ENCODE measurements at places on chromosomes 12 and 14.

GRCh38 chr12:111298582-111299436, 70.1 kb downstream of the PHETA1 start:
- DNase-seq: no peak

GRCh38 chr14:103185051-103186029, 62.1 kb downstream of the TNFAIP2 start:
- DNase-seq: peak; percentile 9

DNA sequence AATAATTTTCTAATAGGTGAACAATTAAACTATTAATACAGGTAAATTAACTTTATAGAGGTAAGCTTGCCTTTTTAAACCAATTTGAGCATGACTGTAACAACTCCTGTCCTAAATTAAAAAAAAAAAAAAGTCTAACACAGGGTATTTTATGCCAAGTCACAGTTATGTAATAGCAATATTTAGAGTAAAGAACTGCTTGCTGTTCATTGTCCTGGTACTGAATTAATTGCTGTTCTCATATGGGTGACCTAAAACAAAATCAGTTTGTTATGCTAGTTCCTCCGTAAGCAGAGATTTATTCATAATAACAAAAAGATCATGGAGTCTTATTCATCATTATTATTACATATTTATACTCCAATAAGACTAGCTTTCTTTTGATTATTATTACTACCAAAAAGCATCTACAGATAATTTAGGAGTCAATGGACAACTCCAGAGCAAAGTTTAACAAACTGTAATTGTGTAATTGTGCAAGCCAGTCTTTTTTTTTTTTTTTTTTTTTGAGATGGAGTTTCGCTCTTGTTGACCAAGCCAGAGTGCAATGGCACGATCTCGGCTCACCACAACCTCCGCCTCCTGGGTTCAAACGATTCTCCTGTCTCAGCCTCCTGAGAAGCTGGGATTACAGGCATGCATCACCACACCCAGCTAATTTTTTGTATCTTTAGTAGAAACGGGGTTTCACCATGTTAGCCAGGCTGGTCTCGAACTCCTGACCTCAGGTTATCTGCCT, 98.3 kb downstream of the ITPR2 start:
- no peak for DNase-seq

- peak; percentile 22 for DNase-seq
Measured at GRCh38 chr14:37150414-37150813, 22.0 kb downstream of the SLC25A21 start.

DNA sequence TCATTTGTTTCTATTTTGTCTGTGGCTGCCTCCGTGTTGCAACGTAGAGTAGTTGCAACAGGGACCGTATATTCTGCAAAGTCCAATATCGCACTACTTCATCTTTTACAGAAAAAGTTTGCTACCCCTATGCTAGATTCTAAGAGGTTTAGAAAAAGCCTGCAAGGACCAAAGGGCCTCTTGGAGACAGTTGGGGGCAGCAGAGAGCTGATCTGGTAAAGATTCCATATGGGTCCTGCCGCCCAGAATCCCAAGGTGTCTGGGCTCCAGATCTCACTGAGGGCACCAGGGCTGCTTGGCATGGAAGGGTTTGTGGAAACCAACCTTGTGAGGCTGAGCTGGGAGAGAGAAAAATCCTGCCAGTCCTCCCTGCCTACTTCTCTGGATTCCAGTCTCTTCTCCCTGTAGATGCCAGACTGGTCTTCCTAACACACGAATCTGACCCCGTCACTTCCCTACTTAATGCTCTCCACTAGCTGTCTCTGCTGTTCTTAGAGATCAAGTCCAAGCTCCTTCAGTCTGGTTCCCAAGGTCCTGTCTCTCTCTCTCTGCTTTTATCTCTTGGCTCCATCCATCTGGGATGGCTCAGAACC, 74.6 kb downstream of the GLRX5 start:
- peak; percentile 50 for DNase-seq

DNA sequence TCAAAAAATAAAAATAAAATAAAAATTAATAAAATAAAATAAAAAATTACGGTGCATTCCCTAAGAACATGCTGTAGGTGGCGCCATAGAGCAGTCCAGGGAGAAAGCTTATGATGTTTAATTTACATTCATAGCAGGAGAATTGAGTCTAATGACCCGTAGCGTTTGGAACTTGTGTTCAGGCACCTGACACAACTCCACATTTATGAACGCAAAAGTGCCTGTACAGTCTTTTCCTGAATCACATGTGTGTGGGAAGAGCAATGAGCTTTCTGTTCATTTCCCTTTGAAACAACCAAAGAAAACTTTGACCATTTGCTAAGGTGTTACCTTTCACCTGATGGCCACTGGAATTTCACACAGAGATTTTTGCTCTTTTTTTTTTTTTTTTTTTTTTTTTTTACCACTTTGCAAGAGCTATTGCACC, 60.6 kb upstream of the KCNA1 start:
- DNase-seq: no peak

Measured in NCI-H1092 (cell line).